ENCODE measurements at places on chromosomes 16 and 17. TPM values are rescaled to one million over a fixed set of nuclear protein-coding genes. Genes with fewer than 3 reads are reported as not detected.

Gene ATP2C2
- 8.5 TPM for total RNA-seq

DNA sequence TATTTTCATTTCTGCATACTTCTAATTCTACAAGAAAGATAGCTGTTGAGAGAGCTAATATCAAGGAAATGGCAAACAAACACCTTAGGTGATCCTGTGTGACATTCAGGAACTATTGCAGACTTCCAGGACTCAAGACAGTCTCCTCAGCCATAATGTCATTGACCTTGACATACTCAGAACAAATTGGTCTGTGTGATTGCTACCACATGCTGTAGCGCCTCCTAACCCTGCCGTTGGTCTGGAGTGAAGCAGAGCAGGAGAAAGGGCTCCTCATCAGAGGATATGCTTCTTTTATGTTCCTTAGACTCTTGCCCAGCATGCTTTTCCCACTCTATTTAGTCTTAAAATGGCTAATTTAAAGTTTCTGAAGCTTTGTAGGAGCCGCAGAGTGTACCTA is 194.2 kb upstream of the TBX2 start:
- DNase-seq = no peak
- H3K36me3 ChIP-seq = no peaks in the 10 kb centered on the region
- H3K4me1 ChIP-seq = peaks cover 19% of the 10 kb centered on the region
- H3K27me3 ChIP-seq = no peaks in the 10 kb centered on the region

Gene TAC4
- not detected for total RNA-seq

Gene HIC1
- 78.8 TPM for total RNA-seq

Gene KRTAP1-5
- not detected for total RNA-seq

GRCh38 chr16:71559855-71560254 is 17.0 kb downstream of the TAT start:
- H3K27me3 ChIP-seq = no peaks in the 10 kb centered on the region
- DNase-seq = no peak
- no peak overlapping the region for H3K4me3 ChIP-seq

GRCh38 chr17:49339354-49339753 is 22.7 kb downstream of the ZNF652 start:
- H3K27me3 ChIP-seq = no peaks in the 10 kb centered on the region
- H3K4me3 ChIP-seq = no peak overlapping the region
- no peaks in the 10 kb centered on the region for H3K36me3 ChIP-seq
- H3K27ac ChIP-seq = no peak overlapping the region

Gene KAT8
- 129 TPM for total RNA-seq

DNA sequence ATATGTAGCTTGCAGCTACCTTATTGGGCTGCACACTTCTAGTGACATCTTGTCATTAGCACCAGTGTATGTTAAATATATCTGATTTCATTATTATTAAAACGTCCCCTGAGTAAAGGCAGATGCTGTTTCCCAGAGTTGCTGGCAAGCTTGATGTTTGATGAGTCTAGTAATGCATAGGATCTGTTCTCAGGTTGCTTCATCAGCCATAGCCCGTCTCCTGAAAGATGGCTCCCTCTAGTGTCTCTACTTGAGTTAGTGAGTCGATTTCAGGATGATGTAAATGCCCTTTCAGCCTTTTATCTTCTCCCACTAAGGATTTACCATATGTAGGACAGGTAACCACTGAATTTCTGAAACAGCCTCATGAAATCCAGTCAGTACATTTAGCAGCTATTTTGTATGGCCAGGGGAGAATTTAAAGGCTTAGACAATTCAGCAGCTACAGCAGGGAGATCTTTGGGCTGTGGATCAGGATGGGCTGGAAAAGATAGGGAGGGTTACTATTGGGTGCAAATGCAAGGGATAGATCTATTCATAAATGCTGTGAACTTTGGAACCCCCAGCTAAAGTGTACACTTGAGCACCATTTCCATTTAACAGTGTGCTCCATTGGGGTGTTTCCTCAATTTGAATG is 376.3 kb downstream of the CNTNAP4 start:
- no peak overlapping the region for H3K27ac ChIP-seq
- H3K4me3 ChIP-seq = no peak overlapping the region
- H3K4me1 ChIP-seq = no peaks in the 10 kb centered on the region
- H3K36me3 ChIP-seq = no peaks in the 10 kb centered on the region
- no peak for DNase-seq
- H3K27me3 ChIP-seq = no peaks in the 10 kb centered on the region

Gene CDYL2
- 1.1 TPM for total RNA-seq

Gene OR1F1
- not detected for total RNA-seq

Gene PLCD3
- 83.4 TPM for total RNA-seq

- H3K36me3 ChIP-seq = no peaks in the 10 kb centered on the region
- H3K27me3 ChIP-seq = no peaks in the 10 kb centered on the region
- H3K4me3 ChIP-seq = no peak overlapping the region
Observed at GRCh38 chr17:36849871-36850348, 87.4 kb upstream of the LHX1 start.

DNA sequence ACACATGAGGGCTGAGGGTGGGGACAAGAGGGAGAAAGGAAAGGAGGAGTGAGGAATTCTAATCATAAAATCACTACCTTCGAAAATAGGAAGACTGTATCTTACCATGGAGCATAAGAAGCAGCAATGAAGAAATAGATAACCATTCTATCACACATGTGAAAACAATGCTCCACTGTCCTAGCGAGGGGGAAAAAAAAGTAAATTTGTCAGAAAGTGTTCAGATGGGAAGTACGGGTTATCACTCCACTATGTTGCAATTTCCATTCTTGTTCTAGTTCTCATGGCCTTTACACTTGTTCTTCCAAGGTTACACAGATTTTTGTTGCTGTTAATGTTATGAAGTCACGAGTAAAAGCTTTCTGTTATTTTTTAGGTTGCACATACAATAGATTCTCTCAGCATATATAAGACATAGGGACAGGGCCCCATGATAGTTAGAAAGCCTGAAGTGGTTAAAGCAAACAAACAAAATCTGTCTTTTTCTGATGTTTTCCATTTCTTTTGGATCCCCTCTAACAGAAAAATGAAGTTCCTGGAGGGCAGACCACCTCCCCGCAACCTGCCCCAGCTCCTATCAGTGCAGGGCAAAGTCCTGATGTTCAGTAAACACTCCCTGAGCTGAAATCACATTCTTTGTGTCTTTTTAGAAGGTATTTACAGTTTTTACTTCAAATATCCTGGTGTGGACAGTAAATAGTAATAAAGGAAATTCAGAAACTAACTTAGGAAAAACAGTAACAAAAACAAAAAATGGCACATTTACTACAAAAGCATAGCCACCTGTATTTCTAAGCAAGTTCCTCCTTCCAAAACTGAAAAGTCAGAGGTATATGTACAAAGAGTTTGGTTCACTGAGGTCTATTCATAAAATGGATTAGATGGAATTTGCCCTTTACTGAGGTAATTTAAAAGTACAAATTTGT is 13.7 kb downstream of the MMD start:
- H3K4me3 ChIP-seq = no peak overlapping the region
- H3K27ac ChIP-seq = no peak overlapping the region
- H3K36me3 ChIP-seq = no peaks in the 10 kb centered on the region
- DNase-seq = no peak

DNA sequence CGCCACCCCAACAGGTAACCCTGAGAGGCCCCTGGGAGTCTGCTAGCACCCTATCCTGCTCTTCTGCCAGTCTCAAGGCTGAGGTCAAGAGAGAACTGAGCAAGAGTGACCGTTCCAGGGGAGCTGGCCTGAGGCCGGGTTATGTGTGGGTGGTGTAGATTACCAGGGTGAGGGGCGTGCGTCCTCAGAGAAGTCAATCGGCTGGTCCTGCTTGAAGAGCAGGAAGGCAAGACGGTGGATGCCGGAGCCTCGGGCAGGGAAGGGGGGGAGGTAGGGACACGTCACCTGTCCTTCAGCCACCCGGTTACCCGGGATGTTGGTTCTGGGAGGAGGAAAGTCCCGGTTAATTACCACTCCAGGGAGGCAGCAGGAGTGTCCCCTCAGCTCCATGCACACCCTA is 2.6 kb upstream of the TRIM65 start:
- no peaks in the 10 kb centered on the region for H3K36me3 ChIP-seq
- H3K27me3 ChIP-seq = no peaks in the 10 kb centered on the region
- no peak overlapping the region for H3K4me3 ChIP-seq
- H3K4me1 ChIP-seq = peaks cover 8% of the 10 kb centered on the region
- DNase-seq = peak; percentile 27

- H3K36me3 ChIP-seq = no peaks in the 10 kb centered on the region
- no peaks in the 10 kb centered on the region for H3K27me3 ChIP-seq
- peaks cover 4% of the 10 kb centered on the region for H3K4me1 ChIP-seq
Observed at GRCh38 chr16:57824888-57825287, 22.6 kb upstream of the KIFC3 start.

Gene TMC7
- not detected for total RNA-seq

DNA sequence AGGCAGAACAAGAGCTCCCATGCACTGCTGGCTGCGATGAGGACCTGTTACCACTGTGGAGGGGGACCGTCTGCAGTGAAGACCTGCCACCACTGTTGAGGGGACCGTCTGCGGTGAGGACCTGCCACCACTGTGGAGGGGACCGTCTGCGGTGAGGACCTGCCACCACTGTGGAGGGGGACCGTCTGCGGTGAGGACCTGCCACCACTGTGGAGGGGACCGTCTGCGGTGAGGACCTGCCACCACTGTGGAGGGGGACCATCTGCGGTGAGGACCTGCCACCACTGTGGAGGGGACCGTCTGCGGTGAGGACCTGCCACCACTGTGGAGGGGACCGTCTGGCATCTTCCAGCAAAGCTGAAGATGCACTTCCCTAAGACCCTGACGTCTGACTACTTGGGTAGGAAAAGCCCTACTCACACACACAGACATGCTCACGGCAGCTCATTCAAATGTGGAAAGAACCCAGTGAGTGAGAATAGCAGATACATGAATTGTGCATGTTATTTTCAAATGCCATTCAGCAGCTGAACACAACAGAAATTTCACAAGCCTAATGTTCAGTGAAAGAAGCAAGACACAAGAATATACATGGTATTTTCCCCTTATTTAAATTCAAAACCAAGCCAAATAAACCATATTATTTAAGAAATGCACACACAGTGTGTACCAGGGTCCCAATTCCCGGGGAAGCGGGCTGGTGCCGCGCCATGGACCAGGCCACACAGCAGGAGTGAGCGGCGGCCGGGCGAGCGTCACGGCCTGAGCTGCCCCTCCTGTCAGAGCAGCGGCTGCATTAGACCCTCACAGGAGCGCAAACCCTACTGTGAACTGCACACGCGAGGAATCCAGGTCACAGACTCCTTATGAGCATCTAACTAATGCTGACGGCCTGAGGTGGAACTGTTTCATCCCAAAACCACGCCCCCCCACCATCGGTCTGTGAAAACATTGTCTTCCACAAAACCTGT is 64.2 kb upstream of the METRNL start:
- H3K4me1 ChIP-seq = peaks cover 1% of the 10 kb centered on the region
- DNase-seq = no peak
- H3K36me3 ChIP-seq = no peaks in the 10 kb centered on the region
- no peaks in the 10 kb centered on the region for H3K27me3 ChIP-seq
- H3K4me3 ChIP-seq = no peak overlapping the region

DNA sequence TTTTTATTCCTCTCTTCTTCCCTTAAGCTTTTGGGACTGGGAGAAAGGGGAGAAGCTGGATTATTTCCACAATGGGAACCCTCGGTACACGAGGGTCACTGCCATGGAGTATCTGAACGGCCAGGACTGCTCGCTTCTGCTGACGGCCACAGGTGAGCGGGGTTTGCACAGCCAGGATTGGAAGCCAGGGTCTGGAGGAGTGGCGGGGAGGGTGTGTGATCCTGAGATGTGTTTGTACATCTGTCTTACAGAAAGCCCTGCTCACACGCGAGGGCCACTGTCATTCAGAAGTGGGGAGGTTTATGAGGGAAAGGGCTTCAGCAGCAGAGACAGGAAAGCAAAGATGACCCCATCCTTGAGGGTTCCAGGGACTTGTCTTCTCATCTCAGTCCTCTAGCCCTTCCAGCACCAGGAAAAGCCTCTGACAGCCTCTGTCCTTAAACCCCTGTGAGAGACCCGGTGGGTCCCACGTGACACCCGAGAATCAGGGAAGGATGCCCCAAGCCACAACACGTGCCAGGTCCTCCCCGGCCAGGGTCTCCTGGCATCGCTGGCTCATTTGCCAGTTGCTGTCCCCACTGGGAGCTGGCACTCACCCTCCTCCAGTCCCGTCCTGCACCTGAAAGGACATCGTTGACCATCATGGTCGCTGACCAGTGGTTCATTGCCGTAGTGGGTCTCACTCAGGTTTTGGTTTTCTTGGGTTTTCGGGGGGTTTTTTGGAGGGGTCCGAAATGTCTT is 44.3 kb upstream of the CHMP6 start:
- H3K4me1 ChIP-seq = peaks cover 6% of the 10 kb centered on the region
- H3K4me3 ChIP-seq = no peak overlapping the region
- no peak for DNase-seq
- H3K27me3 ChIP-seq = no peaks in the 10 kb centered on the region

Gene COQ9
- 37.5 TPM for total RNA-seq
